NCI-H2029 (cell line): ENCODE measurements at places on chromosomes 3 and 15.
A peak's percentile ranks its signal among the peaks of the same experiment; 100 is the strongest.

DNA sequence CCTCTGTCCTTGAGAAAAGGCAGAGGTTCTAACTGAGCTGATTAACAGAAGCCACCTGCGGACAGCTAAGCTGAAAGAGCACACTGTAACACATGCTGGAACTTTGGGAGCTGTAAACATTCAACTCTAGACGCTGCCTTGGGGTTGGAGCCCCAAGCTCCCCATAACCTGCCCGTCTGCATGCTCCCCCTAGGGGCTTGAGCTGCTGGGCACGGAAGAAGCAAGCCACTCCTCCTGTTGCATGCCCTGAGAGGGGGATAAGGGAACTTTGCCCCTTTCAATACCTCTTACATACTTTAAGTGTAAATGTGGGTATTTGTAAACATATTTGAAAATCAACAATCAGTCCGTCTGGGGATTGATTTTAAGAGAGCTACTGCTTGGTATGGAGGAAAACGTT, 188.4 kb downstream of the ADAMTSL3 start:
- no peak for DNase-seq

GRCh38 chr3:60754617-60755016, 496.6 kb downstream of the FHIT start:
- DNase-seq = no peak

DNA sequence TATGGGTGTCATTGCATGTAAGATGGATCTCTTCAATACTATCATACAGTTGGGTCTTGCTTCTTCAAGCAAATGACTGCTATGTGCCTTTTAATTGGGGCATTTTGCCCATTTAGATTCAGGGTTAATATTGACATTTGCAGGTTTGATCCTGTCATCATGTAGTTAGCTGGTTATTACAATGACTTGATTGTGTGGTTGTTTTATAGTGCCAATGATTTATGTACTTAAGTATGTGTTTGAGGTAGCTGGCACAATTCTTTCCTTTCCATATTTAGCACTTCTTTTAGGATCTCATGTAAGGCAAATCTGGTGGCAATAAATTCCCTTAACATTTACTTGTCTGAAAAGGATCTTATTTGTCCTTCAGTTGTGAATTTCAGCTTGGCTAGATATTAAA, 267.5 kb downstream of the VGLL3 start:
- no peak for DNase-seq

- DNase-seq = no peak
These were observed 379.0 kb downstream of the CNTN4 start for GRCh38 chr3:2477620-2478019.

- no peak for DNase-seq
These were observed 37.5 kb upstream of the RSL24D1 start for GRCh38 chr15:55234104-55234799.

DNA sequence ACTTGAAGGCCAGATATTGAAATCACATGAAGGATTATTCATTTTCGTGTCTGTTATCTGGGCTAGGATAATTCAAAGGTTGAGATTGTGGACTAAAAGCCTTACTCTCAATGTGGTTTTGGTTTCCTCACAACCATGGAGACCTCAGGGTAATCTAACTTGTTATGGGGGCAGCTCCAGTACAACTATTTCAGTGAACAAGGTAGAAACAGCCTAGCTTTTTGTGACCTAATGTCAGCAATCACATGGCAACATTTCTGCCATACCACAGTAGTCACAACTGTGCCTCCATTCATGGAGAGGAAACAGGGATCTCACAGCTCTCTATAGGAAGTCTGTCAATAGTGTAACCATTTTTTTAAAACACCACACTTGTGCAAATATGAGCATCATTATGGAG, 62.4 kb upstream of the RARB start:
- no peak for DNase-seq

GRCh38 chr15:44038755-44039191, 156.3 kb downstream of the FRMD5 start:
- DNase-seq = no peak

GRCh38 chr3:19994796-19995195, 17.3 kb downstream of the PP2D1 start:
- DNase-seq = no peak

- DNase-seq = no peak
These were observed 43.0 kb upstream of the SLC41A3 start for GRCh38 chr3:126126811-126127431.

- peak; percentile 57 for DNase-seq
These were observed at the start of gene IQSEC1 for GRCh38 chr3:13073326-13074005. Gene IQSEC1, minus strand, starts transcription at chr3:13073429. Its CDS starts 415 bp downstream, at chr3:13073014.

DNA sequence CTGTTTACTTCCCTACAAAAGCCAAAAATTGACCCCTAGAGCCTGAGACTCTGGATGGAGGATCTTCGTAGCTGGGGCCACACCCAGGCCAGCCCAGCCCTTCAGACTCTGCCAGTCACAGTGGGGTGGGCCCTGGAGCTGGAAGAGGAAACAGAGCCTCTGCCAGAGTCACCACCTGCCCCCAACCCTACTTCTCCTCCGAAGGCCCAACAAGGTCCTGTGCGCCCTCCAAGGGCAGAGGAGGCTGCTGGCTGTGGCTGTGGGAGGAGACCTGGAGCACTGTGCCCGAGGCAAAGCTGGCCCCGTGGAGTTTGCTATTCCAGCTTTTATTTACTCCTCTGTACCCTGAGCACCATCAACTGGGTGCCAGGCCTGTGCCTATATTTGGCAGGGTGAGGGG, 19.0 kb downstream of the CISH start:
- DNase-seq = no peak

GRCh38 chr3:46634856-46635255, 22.5 kb downstream of the FAM240A start:
- no peak for DNase-seq

- DNase-seq = no peak
These were observed 42.7 kb downstream of the HEG1 start for GRCh38 chr3:125013095-125013494.
